NCI-H748 treated with DMSO at 0.1 percent for 48 hours (cell line): ENCODE measurements at places on chromosomes 2 and 18.

- DNase-seq = no peak
These were observed 539.0 kb upstream of the TNP1 start for GRCh38 chr2:217398860-217399259.

DNA sequence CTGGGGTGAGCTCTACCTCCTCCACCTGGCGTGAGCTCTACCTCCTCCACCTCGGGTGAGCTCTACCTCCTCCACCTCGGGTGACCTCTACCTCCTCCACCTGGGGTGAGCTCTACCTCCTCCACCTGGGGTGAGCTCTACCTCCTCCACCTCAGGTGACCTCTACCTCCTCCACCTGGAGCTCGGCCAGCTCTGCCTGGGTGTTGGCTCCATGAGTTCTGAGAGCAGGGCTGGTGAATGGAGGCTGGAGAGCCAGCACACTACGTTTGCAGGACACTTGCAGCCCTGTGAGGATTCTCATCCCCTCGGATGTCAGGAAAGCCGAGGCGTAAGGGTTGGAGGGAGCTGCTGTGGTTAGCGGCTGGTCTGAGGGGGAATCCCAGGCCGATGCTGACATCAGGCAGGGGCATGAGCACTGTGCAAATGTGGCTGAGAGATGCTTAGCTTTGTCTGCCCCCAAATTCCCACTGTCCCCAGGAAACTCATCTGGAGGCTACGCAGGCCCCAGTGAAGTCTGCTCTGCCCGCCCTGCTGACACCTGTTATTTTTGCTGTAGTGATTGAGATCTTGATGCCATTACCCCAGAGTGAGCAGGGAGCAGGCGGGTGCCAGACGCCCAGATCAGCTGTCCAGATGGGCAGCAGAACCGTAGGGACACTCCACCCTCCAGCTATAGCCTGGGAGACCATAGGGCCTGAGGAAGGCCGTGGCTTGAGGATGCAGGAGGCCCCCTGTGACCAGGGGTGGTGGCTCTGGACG lies 3.3 kb downstream of the CROCC2 start:
- no peak for DNase-seq

- DNase-seq = no peak
These were observed 157.8 kb downstream of the C1D start for GRCh38 chr2:67904966-67905365.

DNA sequence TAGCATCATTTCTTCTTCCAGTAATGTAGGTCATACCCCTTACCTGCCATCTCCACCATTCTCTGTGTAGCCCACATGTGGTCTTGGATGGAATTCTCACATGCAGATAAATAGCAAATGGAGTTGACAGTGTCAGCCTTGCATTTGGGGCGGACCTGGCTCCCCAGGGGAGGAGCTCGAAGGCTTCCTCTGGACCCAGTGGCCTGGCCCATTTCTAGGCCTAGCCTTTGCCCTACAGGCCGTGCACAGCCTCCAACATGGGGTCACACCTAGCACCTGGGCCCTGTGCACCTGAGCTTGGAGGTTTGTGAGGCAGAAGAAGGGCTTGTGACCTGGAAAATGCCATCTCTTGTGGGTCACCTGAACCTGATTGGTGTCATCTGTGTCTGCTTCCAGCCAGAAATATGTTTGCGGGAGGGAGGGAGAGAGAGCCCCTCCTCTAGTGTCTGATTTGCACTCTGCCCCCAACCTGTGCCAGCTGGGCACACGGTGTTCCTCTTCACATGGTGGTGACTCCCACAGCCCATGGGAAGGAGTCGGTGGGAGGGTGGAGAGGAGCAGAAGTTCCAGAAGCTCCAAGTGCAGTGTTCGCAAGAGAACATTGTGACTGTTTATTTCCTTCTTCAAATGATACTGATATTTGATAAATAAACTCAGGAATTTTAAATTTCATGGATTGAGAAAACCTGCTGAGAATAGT lies 33.0 kb downstream of the ITGB1BP1 start:
- DNase-seq = no peak

DNA sequence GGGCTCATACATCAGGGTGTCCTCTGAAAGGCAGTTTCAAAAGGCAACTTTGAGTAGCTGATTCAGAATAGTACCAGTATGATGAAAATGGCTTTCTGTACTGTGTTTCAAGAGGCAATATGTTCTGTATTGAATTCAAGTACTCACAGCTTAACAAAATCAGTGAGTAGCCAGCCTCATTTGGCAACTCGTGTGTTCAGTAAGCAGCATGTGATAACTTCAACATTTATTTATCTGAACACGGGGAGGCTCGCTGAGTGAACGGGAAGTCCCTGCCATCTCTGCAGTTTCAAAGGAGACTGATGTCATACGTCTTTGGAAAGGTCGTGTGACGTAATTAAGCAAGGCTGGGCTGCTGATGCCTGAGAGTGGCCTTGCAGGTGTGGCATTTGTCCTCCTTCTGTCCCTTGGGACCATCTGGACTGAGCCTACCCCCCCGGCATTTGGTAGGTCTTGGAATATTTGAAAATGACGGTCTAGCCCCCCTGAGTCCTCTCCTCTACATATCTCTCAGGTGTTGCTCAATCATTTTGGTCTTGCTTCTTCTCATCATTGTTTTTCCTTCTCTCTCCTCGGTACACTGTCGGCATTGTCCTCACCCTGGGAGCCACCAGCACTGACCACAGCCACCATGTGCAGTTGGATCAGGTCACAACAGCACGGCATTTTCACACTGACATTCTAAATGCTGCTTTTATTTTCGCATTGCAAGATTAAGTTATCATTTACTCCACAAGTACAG lies 62.8 kb downstream of the SMIM21 start:
- DNase-seq = no peak

- DNase-seq = no peak
These were observed 155.5 kb upstream of the ACVR2A start for GRCh38 chr2:147689220-147689909.

GRCh38 chr2:184402381-184402780 lies 195.9 kb upstream of the ZNF804A start:
- DNase-seq = no peak

DNA sequence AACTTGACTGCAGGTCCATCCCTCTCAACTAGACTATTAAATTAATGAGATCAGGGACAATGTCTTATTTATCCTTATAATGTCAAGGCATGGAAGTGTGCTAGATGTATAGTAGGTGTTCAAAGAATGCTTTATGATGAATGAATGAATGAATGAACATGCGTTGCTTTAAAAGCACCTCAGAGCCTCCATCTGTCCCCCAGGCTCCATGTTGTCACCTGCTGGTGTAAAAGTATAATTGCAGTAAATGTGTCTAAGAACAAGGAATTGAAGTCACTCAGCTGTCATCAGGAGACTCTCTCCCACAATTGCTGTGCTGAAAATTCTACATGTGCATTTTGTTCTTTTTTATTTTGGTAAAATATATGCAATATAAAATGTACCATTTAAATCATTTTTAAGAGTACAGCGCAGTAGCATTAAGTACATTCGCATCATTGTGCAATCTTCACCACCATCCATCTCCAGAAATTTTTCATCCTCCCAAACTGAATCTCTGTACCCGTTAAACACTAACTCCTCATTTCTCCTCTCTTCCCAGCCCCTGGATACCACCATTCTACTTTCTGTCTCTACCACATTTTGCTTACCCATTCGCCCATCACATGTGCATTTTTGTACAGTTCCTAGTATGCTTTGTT lies 52.6 kb downstream of the GNAL start:
- peak; percentile 39 for DNase-seq

DNA sequence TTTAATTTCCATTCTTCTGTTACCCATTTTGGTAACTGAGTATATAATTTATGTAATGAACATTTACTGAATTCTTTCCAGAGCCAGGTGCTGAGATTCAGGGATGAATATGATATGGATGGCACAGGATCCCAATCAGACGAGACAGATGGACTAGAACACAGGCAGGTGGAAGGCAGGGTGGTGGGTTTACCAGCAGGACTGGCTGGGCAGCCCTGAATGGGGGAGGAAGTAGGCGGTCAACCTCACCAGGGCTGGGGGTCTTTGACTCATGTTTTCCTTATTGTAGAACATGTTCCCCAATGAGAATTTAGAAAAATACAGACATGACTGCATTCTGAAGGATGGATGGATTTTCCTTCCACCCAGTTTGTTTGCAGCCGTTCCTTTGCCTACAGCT lies 80.3 kb downstream of the CIB4 start:
- DNase-seq = no peak

DNA sequence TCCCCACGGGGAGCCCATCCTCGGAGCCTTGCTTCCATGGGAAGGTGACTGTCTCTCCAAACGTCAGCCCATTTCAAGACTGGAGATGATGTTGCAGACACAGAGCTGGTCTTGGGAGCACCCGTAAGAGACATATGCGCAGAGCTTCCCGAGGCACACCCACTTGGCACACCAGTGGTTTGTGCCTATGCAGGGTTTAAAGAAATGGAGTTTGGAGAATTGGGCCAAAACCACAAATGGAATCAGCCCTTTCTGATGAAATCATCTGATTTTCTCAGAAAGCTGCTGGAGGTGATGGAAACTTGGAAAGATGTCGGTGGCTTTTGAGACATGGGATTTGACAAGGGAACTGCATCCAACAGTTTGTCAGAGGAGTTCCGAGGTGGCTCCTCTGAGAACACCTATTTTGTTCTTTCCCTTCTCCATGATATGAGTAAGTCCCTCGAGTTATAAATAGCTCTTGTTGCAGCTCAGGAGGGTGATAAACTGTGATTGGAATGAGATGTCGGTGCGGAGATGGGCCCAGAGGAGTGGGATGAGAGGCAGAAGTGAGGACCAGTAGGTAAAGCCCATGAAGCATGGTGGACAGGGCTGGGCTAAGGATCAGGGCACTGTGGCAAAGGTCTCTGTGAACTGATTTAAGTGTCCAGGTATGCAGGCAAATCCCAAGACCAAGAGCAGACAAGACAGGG lies 225.7 kb downstream of the ACKR3 start:
- no peak for DNase-seq

GRCh38 chr2:143422681-143423080 lies 293.5 kb downstream of the ARHGAP15 start:
- no peak for DNase-seq

- no peak for DNase-seq
These were observed 15.3 kb upstream of the PLB1 start for GRCh38 chr2:28480403-28481049.

- no peak for DNase-seq
These were observed 482.0 kb downstream of the ZNF516 start for GRCh38 chr18:76013057-76013456.

GRCh38 chr18:21391074-21391673 lies 149.1 kb downstream of the GREB1L start:
- peak; percentile 84 for DNase-seq

DNA sequence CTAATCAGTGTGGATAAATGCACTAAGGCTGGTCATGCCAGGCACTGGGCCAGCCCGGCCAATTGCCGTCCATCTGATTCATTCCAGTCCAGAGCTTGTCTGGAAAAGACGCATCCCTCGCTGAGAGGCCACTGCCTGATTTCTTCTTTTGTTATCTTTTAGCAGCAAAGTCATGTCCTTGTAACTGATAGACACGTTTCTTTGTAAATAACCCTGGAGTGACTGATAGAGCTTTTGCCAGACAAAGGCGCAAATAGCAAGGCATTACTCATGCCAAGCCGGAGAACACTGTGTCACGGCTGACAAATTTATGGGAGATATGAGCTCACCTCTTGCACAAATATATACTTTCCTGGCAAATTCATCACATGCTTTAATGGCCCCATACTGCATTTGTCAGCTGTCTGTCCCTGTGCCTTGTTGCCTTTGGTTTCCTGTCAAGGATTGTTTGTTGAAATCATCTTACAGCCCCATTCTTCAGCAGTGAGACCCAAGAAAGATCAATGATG lies 164.4 kb downstream of the ETAA1 start:
- no peak for DNase-seq

DNA sequence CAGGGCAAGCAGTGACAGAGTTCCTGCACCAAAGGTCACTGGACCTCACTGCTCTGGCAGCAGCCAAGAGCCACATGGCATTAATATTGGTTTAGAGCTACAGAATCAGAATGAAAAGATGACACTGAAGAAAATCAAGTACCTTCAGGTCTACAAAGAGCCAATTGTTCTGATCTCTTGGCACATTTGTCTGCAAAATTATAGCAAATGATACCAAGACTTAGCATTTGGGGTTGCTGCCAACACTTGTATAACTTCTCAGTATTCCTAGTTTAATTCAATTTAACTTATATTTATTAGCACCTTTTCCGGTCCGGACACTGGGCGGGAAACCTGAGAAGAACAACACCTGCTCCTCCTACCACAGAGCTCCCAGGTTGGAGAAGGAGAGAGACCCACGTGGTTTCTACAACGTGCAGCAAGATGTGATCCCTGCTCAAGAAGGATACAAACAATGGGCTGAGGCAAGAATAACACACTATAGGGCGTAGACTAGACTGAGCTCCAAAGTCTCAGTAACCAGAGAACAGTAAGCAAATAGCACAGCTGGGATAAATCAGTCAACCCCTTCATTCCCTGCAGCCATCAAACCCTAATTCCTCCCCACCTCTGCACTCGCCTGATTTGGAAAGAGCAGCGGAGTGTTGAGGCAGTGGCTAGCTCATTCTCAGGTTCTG lies 2.4 kb downstream of the LRRC30 start:
- no peak for DNase-seq
